Motor neuron (in vitro differentiated cells): ENCODE measurements at places on chromosomes 1 and 21.

DNA sequence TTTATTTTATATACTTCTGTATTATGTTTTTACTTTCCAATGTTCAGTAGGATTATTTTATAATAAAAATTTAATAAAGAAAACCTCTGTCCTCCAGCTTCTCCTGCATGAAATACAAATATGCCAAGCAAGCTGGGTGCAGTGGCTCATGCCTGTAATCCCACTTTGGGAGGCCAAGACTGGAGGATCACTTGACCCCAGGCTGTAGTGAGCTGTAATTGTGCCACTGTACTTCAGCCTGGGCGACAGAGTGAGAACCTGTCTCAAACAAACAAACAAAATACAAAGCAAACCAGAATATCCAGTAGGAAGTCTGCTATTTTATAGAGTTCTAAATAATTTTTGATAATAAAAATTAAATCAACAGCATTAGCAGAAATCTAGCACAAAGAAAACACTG, 168.8 kb downstream of the EIF4G3 start:
- no peak for ATAC-seq

DNA sequence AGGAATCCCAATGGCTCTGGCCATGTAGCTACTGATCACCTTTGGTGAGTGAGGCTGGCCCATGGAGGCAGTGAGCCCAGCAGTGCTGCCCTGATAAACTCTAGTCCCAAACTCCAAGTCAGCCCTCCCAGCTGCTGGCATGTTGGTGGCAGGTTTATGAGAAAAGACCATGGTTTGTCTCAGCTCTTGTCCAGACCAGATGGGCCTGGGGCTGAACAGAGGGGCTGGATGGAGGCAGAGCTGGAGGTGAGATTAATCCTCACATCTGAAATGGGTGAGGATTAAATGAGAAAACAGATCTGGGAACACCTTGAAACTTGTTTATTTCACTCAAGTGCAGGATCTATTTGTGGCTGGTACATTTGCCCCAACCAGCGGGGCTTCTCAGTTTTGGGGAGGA, 3.2 kb downstream of the TMEM269 start:
- ATAC-seq: no peak

- ATAC-seq: no peak
These were observed 10.1 kb downstream of the TGFB2 start for GRCh38 chr1:218355278-218355677.

GRCh38 chr21:44332965-44333364, 6.2 kb downstream of the CFAP410 start:
- no peak for ATAC-seq

DNA sequence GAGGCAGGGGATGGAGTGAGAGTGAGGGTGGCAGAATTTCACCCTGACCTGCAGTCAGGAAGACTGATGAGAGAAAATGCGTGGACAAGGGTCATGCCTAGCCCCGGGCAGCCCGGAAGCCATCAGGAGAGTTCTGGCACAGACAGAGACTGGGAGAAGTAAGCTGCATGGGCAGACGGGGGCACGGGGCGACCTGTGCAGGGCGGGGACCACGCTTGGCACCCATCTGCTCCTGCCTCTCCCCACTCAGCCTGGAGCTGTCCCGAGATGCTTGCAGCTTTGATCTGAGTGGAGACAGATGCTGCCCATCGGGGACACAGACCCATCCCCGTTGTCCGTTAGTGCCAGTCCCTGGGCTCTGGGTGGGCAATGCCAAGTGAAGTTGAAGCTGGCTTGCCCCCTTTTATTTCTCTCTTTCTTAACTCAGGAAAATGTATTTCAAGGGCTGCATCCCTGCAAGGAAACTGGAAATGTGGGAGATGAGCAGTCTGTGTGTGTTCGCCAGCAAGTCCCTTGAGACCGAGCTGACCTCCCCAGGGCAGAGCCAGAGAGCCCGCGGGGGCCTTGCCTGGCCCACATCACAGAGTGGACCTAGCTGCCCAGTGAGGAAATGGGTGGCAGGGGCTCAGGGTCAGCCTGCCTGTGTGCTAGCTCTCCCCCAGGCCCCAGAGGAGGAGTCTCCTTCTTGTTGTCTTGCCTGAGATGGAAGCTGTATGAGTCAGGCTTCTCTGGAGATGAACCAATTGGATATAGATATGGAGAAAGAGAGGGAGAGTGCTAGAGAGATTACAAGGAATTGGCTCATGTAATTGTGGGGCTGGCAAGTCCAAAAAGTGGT, 121.3 kb upstream of the C1orf174 start:
- ATAC-seq: peak; percentile 55

- no peak for ATAC-seq
These were observed 145.1 kb upstream of the SMYD2 start for GRCh38 chr1:214135886-214136285.

DNA sequence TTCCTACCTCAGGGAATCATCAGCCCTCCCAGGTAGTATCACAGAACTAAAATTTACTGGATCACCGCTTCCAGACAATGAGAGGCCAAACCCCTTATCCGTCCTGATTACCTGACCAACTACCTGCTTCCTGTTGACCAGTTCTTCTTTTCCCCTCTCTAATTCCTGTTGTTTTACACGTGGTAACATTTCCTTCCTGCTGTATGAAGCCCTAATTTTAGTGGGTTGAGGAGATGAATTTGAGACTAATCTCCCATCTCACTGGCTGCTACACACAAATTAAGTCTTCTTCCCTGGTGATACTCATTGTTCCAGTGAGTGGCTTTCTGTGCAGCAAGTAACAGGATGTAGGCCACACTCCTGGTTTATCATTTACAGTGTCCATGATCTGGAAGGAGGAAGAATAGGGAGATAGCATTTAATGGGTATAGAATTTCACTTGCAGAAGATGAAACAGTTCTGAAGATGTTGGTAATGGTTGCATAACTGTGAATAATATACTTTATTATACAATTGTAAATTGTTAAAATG, 2112.9 kb downstream of the NCAM2 start:
- ATAC-seq: no peak

DNA sequence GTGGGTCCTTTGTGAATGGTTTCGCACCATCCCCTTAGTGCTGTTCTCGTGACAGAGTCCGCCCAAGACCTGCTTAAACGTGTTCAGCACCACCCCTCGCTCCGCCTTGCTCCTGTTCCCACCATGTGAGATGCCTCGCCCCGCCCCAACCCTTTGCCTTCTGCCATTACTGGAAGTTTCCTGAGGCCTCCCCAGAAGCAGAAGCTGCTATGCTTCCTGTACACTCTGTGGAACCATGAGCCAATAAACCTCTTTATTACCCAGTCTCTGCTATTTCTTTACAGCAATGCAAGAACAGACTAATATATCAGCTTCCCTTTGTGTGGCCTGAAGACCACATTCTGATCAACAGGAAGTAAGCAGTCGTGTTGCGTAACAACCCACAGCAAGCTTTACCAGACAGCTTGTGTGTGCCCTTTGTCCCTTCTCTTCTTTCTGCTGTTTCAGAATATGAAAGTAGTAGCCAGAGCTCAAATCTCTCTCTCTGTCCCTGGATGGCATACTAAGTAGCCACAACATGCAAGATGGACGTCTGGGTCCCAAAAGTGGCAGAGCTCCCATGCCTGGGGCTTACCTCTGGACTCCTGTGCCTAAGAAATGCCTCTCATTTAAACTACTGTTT, 14.1 kb downstream of the HENMT1 start:
- ATAC-seq: no peak

- ATAC-seq: no peak
These were observed 142.9 kb downstream of the LRRC7 start for GRCh38 chr1:69710484-69711189.

GRCh38 chr1:151346082-151346768, 827 bp downstream of the RFX5 start:
- ATAC-seq: no peak

- ATAC-seq: no peak
These were observed 6.9 kb upstream of the TCEA3 start for GRCh38 chr1:23431431-23431830.

GRCh38 chr21:16872616-16873015, 640.2 kb upstream of the CXADR start:
- ATAC-seq: no peak

GRCh38 chr21:26826801-26827200, 18.4 kb downstream of the ADAMTS1 start:
- ATAC-seq: no peak

DNA sequence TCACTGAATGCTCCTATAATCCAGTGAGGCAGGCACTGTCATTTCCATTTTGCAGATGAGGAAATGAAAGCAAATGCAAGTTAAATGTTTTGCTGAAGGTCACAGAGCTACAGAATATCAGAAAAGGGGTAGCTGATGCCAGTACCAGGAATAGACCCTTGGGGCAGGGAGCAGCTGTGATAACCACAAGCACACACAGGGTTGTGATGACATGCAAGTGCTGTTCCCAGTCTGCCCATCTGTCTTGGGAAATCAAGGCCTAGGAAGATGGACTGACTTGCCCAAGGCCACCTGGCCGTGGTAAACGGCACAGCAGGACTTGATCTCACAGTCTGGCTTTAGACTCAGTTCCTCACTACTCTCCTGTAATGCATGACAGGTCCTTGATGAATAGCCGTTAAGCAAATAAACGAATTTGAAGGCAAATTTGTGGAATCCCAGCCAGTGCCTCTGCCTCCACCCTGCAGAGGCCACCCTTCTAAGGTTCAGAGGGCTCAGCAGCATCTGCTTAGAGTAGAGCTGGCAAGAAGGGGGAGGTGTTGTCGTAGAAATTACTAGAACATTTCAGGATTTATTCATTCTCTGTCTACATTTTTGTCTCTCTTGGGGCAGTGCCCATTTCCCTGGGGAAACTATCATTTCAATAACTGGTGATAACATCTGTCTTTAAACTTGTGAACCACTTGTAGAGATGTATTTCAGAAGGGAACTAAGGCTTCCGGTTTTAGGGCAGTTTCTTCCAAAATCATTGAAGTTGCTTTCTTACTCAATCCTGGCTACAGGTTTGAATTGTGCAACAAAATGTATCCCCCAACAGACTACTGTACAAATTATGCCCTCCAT, 53.2 kb upstream of the MRPS6 start:
- no peak for ATAC-seq

- ATAC-seq: no peak
These were observed 31.9 kb downstream of the FYB2 start for GRCh38 chr1:56787330-56787729.

DNA sequence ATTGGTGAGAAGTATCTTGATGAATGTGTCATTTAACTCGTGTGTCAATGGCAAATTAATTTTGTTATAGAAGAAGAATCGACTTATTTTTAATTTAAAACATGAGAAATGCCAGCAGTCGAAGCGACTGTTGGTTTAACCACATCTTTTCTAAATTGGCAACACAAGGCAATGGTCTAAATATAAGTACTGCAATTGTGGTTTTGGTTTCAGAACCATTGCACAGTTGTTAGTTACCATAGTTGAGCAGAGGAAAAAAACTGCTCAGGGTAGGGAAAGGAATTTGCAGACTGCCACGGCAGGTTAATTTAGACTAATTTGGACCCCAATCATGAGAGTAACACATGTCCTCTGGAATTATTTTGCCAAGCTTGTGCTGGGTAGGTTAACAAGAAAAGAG, 185.6 kb upstream of the RUNX1 start:
- ATAC-seq: no peak

DNA sequence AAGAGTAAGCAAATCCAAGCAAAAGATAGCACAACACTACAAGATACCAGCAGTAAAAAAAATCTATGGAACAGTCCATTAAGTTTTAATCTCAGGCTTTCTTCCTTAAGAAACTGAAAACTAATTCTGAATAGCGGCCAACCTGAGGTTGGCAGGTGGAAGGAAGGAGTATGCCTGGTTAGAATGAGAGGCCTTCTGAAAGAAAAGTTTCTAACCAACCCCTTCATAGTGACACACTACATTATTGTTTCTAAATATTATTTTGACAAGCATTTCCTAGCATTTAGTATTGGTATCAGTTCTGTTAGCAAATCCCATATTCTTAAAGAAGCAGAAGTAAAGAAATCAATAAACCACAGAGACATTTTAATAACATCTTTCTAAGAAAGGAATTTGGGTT, 205.7 kb upstream of the PTBP2 start:
- no peak for ATAC-seq

- no peak for ATAC-seq
These were observed 60.5 kb downstream of the SPATA46 start for GRCh38 chr1:162316187-162316586.

- ATAC-seq: no peak
These were observed 26.2 kb downstream of the UROD start for GRCh38 chr1:45038240-45038639.

GRCh38 chr1:203100516-203100869, 14.7 kb upstream of the MYOG start:
- ATAC-seq: no peak

GRCh38 chr1:110464340-110464739, 13.4 kb downstream of the PROK1 start:
- ATAC-seq: no peak

DNA sequence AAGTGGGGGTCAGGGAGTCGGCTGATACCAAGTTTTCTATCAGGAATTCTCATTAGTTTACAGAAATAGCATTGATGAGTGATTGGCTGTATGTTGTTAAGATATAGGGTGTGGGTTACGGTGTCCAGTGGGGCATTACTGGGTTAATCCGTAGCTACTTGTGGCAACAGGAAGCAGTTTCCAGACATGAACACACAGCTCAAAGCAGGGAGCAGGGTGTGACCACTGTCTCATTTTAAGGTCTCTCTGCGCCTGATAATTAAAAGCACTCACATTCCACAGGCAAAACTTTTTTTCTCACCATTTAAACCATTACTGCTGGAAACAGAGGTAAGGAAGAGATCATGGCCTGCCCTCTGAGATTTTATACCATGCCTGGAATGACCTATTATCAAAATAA, 114.9 kb downstream of the SIK1 start:
- peak; percentile 21 for ATAC-seq

- ATAC-seq: no peak
These were observed 17.3 kb downstream of the LRRC52 start for GRCh38 chr1:165560883-165561656.

DNA sequence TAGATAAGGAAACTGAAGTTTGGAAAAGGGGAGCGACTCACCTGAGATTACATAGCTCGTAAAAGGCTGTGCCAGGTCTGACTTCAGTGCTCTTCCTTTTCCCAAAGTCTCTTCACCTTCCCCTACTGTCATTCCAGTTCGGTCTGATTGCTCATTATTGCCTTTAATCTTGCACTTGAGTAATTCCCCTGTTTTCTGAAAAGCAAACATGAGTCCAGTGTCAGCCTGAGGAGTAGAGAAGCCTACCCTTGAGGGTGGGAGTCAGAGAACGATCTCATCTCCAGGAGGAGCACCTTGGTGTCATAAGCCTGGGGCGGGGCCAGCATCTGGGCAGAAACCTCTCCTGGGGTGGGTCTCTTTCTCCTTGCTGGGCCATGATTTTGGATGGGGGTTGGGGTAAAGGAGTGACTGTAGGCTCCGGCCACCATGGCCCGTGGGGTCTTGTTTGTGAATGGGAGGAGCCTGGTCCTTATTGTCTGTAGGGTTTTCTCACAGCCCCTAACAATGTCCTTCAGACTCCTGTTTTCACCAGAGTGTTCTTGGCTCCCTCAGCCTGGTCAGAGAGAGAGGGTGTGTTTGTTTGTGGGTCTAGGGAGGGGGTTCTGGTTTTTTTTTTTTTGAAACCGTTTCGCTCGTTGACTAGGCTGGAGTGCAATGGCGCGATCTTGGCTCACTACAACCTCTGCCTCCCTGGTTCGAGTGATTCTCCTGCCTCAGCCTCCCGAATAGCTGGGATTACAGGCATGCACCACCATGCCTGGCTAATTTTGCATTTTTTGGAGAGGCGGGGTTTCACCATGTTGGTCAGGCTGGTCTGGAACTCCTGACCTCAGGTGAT, 6.0 kb downstream of the VANGL2 start:
- ATAC-seq: no peak
